ENCODE measurements at places on chromosomes 6 and 20. TPM values are rescaled to one million over a fixed set of nuclear protein-coding genes. Genes with fewer than 3 reads are reported as not detected.

DNA sequence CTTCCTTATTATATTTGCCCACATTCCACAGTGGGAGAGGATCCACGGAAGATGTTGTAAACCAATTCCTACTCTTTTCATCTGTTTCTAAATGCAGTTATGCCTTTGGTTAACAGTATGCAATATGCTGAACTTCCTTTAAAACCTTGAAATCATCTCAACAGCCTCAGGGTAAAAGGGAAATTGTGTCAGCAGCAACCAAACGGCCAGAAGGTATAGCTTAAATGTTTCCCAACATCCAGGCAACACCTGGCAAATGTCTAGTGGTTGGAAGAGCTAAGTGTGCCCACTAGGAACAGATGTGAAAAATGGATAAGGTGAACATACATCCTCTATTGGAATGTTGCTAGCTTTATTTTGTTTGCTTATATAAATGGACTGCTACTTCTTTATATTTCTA is 164.8 kb downstream of the FAXC start:
- no peaks in the 10 kb centered on the region for H3K36me3 ChIP-seq
- no peaks in the 10 kb centered on the region for H3K4me1 ChIP-seq
- no peak for DNase-seq
- H3K4me3 ChIP-seq: no peak overlapping the region
- no peak overlapping the region for H3K27ac ChIP-seq

DNA sequence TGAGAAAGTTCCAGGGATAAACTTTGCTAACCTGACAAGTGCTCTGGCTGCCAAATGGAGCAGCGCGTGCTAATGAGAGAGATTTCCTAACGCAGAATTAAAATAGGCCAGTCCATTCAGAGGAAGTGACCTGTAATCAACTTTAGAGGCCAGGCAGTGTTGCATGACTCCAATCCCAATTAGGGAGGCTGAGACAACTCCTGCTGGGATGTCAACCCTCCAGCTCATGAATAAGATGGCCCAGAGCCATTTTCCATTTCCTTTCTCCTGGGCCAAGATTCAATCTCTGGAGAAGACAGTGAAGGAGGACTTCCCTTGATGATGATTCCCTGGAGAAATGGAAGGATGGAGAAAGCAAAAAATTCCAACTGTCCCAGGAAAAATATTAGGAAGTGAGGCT is 241.5 kb upstream of the RNF24 start:
- H3K27me3 ChIP-seq: no peaks in the 10 kb centered on the region
- H3K36me3 ChIP-seq: no peaks in the 10 kb centered on the region
- H3K27ac ChIP-seq: no peak overlapping the region
- DNase-seq: peak; percentile 27
- no peaks in the 10 kb centered on the region for H3K4me1 ChIP-seq
- H3K4me3 ChIP-seq: no peak overlapping the region

GRCh38 chr6:66556936-66557335 is 849.9 kb upstream of the EYS start:
- no peak overlapping the region for H3K27ac ChIP-seq
- H3K4me1 ChIP-seq: no peaks in the 10 kb centered on the region
- DNase-seq: no peak
- H3K4me3 ChIP-seq: no peak overlapping the region
- no peaks in the 10 kb centered on the region for H3K27me3 ChIP-seq

DNA sequence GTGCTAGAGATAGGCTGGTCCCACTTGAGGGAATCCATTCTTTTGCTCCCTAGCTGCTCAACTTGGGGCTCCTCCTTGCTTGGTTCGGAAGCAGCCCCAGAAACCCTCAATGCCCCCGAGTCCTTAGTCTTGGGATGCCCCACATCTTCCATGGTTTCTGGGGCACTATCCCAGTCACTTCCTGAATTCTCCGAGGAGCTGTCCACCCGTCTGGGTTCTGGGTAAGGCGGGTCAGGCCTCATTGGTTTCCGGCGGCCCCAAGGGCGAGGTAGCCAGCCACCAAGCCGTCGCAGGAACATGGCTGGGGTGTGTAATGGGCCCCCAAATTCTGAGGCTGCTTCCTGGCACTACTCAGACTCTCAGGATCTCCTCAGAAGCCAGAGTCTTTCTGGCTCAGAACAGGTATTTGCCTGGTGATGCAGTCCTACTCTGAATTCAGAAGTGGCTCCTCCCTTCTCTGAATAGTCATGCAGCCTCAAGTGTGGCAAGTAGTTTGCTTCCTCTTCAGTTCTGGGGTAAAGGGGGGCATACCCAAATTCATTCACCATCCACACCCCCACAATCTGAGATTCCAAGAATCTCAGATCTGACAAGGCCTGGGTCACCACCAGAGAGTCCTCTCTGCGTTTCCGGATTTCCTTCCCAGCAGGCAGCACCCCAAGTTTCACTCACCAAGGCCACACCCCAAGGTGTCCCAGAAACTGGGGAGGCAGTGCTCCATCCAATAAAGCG is 763 bp downstream of the C6orf47 start:
- peak overlapping the region; percentile 79 for H3K4me3 ChIP-seq
- DNase-seq: peak; percentile 47
- H3K27me3 ChIP-seq: no peaks in the 10 kb centered on the region
- peak overlapping the region; percentile 85 for H3K27ac ChIP-seq

- H3K4me1 ChIP-seq: no peaks in the 10 kb centered on the region
- H3K27ac ChIP-seq: no peak overlapping the region
- no peaks in the 10 kb centered on the region for H3K27me3 ChIP-seq
Observed at GRCh38 chr20:21315138-21315537, 12.0 kb downstream of the XRN2 start.

DNA sequence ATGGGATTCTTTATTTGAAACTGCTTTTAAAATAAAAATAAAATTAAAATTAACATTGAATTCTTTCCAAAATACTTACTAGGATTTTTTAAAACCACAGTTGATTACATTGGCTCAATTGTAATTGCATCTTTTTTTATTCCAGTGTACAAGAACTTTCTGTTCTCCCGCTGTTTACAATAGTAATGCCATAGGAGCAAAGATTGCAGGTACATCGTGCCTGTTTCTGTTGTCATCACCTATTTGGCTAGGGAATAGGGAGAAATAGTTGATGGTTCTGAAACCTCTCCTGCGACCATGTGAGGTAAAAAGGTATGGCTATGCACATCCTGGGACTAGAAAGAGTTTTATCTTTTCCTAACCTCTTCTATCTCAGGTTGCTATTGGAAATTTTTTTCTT is 28.2 kb upstream of the RHAG start:
- H3K4me3 ChIP-seq: no peak overlapping the region
- H3K27me3 ChIP-seq: no peaks in the 10 kb centered on the region
- no peaks in the 10 kb centered on the region for H3K4me1 ChIP-seq
- DNase-seq: no peak
- no peaks in the 10 kb centered on the region for H3K36me3 ChIP-seq

The TMEM244 gene
- not detected for total RNA-seq

The SLC22A3 gene
- total RNA-seq: 30.9 TPM

DNA sequence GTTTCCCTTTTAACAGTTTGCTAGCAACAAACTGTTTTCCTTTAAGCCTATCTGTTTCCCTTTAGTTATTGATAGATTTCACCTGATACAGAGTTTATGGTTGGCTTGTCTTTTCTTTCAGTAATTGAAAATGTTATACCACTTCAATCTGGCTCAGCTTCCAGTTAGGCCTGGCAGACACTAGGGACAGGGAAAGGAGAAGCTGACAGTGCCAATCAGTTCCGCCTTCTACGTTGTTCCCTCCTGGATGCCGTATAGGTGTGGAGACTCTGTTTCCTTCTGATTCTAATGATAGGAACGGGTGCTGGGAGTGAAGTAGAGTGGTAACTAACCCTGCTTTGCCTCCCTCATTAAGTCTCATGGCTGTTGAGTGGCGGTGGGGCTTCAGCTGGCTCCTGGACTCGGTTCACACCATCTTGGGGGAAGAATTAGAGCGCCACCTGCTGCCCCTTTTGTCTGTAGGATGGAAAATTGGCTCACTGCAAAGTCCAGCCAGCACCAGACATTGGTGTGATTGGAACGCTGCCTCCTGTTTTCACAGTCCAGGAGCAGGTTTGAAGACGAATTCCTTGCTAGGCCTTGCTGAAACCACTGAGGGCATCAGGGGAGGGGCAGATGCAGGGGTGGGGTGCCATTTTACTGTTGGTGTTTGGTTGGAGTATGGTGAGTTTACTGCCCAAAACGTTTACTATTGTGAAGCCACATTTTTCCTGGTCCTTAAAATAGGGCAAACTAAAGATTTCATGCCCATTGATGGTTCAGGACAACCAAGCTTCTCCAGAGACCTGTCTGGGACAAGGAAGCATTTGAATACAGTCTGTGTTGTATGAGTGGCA is 1729.5 kb downstream of the GRIK2 start:
- H3K27me3 ChIP-seq: no peaks in the 10 kb centered on the region
- no peaks in the 10 kb centered on the region for H3K36me3 ChIP-seq
- no peak overlapping the region for H3K27ac ChIP-seq

The ME1 gene
- total RNA-seq: 17.5 TPM

The GNAS-AS1 gene
- total RNA-seq: 0.80 TPM

DNA sequence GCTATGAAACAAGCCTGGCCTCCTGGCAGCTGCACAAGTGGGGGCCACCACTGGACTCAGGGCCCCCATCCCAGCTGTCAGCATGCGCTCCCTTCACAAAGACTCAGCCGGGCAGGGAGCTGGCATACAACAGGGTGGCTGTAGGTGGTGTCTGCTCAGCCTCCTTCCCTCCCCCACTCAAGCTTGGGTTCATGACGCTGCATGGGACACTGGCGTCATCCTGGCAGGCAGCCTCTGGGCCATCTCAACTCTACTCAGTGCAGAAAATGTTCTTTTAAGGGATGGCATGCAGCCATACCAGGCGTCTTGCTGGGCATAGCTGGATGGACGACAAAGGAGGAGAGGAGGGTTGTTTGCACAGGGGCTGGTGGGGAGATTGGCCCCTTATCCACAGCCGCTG is 30.5 kb downstream of the SAYSD1 start:
- H3K27me3 ChIP-seq: no peaks in the 10 kb centered on the region
- no peak overlapping the region for H3K4me3 ChIP-seq
- H3K4me1 ChIP-seq: peaks cover 9% of the 10 kb centered on the region
- peak; percentile 28 for DNase-seq
- H3K27ac ChIP-seq: no peak overlapping the region
- H3K36me3 ChIP-seq: no peaks in the 10 kb centered on the region

The GUCA1A gene
- total RNA-seq: not detected

GRCh38 chr6:141359953-141360352 is 772.8 kb upstream of the GJE1 start:
- no peaks in the 10 kb centered on the region for H3K36me3 ChIP-seq
- no peak for DNase-seq
- no peaks in the 10 kb centered on the region for H3K4me1 ChIP-seq
- no peak overlapping the region for H3K4me3 ChIP-seq

GRCh38 chr20:47300071-47300470 is 56.4 kb downstream of the ZMYND8 start:
- no peak overlapping the region for H3K27ac ChIP-seq
- H3K36me3 ChIP-seq: peaks cover 10% of the 10 kb centered on the region
- peaks cover 8% of the 10 kb centered on the region for H3K4me1 ChIP-seq
- H3K4me3 ChIP-seq: no peak overlapping the region

DNA sequence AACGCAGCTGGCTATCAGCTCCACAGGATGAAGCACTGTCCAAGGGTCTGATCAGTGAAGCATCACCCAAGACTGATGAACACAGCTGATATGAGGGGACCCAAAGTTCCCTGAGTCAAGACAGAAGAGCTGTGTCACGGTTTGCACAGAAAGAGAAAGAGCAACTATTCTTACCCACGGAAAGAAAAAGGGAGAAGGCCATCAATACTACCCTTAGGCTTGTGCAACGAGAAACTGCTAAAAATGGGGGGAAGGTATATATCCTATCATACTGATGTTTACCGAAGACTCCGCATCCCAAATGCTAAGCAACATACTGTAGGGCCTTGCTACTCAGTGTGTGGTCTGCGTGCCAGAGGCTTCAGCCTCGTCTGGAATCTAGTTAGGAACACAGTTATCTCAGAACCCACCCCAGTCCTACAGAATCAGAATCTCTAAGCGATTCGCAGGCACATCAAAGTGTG is 665 bp downstream of the FASTKD5 start:
- no peak for DNase-seq
- peaks cover 14% of the 10 kb centered on the region for H3K4me1 ChIP-seq
- H3K27ac ChIP-seq: peak overlapping the region; percentile 97
- H3K27me3 ChIP-seq: no peaks in the 10 kb centered on the region
- H3K4me3 ChIP-seq: peak overlapping the region; percentile 99

DNA sequence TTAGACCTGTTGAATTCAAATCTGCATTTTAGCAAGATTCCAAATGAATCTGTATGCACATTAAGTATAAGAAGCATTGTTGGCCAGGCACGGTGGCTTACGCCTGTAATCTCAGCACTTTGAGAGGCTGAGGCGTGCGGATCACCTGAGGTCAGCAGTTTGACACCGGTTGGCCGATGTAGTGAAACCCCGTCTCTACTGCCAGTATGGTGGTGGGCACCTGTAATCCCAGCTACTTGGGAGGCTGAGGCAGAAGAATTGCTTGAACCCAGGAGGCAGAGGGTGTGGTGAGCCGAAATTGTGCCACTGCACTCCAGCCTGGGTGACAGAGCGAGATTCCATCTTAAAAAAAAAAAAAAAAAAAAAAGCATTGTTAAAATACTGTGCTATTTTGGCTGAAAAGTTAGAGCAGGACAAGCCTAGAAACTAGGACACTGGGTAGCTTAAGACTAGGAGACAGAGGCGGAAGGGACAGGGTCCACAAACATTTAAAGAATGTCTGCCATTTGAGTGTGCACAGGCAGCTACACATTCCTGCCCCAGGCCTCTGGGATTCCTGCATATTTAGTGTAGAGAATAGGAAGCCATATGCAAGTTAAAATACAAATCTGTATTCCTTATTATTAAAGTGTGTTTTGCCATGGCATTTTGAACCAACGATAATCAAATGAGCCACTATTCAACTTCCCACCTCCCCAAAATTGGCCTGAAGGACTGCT is 45.1 kb upstream of the EEF1A1 start:
- DNase-seq: no peak
- H3K27ac ChIP-seq: no peak overlapping the region
- H3K27me3 ChIP-seq: no peaks in the 10 kb centered on the region
- no peaks in the 10 kb centered on the region for H3K36me3 ChIP-seq

The SLC26A8 gene
- total RNA-seq: 0.34 TPM

GRCh38 chr6:159761129-159761872 is 544 bp upstream of the ACAT2 start:
- no peaks in the 10 kb centered on the region for H3K4me1 ChIP-seq
- H3K27ac ChIP-seq: peak overlapping the region; percentile 83
- peak overlapping the region; percentile 58 for H3K4me3 ChIP-seq
- no peak for DNase-seq

The ZNF391 gene
- total RNA-seq: 4.2 TPM

The MAFB gene
- 65.0 TPM for total RNA-seq

The CYP21A2 gene
- 1.5 TPM for total RNA-seq

The PRDM1 gene
- total RNA-seq: 9.5 TPM

The HS3ST5 gene
- total RNA-seq: not detected

DNA sequence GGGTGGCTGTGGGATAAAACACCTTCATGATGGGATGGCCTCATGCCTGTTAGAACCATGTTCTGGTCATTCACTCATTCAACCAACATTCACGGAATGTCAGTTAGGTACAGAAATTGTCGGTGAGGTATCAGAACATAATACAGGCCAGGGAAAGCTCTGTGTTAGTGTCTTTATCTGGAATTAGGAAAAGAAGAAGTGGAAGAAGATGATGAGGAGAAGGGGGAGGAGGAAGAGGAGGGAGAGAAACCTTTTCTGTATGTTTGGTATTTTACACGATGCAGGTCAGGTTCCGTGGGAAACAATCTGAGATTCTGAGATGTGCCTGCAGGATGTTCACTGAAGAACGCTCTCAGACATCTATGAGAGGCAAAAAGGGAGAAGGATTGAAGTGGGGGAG is 5.6 kb downstream of the ADTRP start:
- peaks cover 9% of the 10 kb centered on the region for H3K4me1 ChIP-seq
- H3K36me3 ChIP-seq: no peaks in the 10 kb centered on the region
- H3K27me3 ChIP-seq: no peaks in the 10 kb centered on the region
- H3K27ac ChIP-seq: no peak overlapping the region
- H3K4me3 ChIP-seq: no peak overlapping the region
